Transverse colon (tissue), 4 donors: ENCODE measurements at places on chromosomes 7 and 10. TPM values are rescaled to one million over a fixed set of nuclear protein-coding genes. Genes with fewer than 3 reads are reported as not detected.

GRCh38 chr10:114420811-114421485, 16.6 kb upstream of the AFAP1L2 start:
- no peak for DNase-seq
- H3K4me1 ChIP-seq, result no peaks in the 10 kb centered on the region
- no peak overlapping the region for H3K4me3 ChIP-seq
- H3K36me3 ChIP-seq, result no peaks in the 10 kb centered on the region
- peaks cover 9% of the 10 kb centered on the region for H3K27me3 ChIP-seq

TIMM23 gene
- 52.6 TPM for total RNA-seq

DNA sequence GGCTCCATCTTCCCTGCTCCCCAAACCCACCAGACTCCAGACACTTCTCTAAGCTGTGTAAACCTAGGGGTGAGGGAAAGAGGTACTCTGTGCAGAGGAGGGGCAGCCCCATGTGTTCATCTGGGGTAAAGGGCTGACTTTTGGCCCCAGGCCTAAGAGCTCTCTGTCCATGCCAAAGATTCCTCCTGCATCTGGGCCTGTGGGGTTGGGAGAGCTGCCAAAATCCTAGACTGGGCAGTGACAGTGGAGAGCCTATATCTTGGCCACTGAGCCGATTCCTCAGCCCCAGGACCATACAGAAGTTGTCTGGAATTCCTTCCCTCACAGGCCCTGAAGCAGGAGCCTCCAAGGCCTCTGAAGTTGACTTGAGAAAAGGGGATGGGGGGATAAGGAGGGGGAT, 25.3 kb upstream of the LEP start:
- no peaks in the 10 kb centered on the region for H3K36me3 ChIP-seq
- no peak for DNase-seq
- no peak overlapping the region for H3K4me3 ChIP-seq
- no peaks in the 10 kb centered on the region for H3K4me1 ChIP-seq
- H3K27ac ChIP-seq, result no peak overlapping the region

- H3K27me3 ChIP-seq, result no peaks in the 10 kb centered on the region
- no peaks in the 10 kb centered on the region for H3K4me1 ChIP-seq
- H3K36me3 ChIP-seq, result peaks cover 13% of the 10 kb centered on the region
- DNase-seq, result no peak
- no peak overlapping the region for H3K4me3 ChIP-seq
- no peak overlapping the region for H3K27ac ChIP-seq
These were observed 72.0 kb downstream of the UBE3C start for GRCh38 chr7:157210682-157211081.
